ENCODE measurements at places on chromosomes 16 and 17.

- no peak for DNase-seq
These were observed 34.5 kb upstream of the CLEC3A start for GRCh38 chr16:77987810-77988209.

DNA sequence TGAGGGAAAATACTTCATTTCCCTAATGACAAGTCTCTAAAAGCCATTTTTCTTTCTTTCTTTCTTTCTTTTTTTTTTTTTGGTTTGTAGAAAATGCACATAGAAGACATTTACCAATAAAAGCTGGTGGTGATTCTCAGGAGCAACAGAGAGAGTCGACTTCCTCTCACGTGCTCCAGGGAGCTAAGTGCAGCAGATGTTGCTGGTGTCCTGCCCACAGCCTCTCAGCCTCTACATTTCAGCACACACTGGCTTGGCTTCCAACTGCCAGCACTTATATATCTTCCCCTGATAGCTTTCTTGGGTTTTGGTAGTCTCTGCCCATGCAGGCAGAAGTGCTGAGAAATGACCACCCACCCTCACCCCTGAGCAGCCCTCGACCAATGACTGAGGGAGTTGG, 58.4 kb upstream of the MARCHF10 start:
- DNase-seq, result no peak

GRCh38 chr17:6686026-6686425, 27.1 kb downstream of the SLC13A5 start:
- DNase-seq, result no peak

DNA sequence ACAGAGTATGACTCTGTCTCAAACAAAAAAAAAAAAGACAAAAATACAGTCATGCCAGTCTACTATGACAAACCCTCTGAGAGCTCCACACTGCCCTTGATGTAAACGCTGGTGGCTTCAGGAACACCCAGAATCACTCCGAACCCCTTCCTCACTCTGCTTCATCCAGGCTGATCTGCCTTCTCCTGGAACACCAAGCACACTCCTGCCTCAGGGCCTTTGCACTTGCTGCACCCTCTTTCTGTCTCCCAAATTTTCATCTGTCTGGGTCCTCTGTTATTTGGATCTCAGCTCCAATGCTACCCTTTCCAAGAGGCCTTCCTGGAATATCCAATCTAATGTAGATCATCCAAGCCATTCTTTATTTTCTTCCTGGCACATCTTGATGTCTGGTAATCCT, 7.9 kb upstream of the SLC39A11 start:
- no peak for DNase-seq

- DNase-seq, result no peak
These were observed 23.8 kb downstream of the KDM8 start for GRCh38 chr16:27226976-27227705.

GRCh38 chr16:86338403-86339115, 171.8 kb upstream of the FOXF1 start:
- DNase-seq, result no peak

GRCh38 chr16:57991551-57992059, 8.9 kb downstream of the ZNF319 start:
- no peak for DNase-seq

- DNase-seq, result no peak
These were observed 22.8 kb downstream of the CRISPLD2 start for GRCh38 chr16:84842516-84843148.

DNA sequence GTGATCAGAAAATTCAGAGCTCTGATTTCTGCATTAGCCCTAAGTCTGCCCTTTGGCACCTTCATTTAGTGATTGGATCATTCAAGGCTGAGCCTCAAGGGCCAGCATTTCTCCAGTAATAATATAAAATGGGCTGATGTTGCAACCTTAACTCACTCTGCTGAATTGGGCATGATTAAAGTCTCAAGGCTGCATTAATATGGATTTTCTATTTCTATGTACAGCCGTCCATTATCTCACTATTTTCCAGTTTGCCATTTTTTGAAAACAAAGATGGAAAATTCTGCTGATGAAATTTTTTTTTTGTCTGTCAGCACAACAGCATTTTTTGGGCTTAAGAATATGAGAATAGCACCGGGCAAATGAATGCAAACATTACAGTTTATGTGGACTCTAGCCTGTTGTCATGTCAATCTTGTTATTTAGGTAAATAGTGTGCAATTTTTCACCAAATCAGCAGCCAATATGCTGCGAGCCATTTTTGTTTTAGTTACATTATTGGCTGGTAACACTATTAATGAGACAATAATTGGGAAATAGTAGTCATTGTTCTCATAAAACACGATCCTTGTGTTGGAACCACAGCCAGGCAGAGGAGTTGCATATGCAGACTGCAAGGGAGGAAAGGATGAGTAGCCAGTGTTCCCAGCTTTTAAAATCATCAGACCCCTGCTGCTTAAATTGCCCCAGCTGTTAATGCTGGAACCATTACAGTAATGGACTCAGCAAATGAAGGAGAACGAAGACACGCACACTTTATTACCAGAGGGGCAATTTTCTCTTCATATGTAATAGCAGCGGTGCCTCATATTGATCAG, 10.5 kb downstream of the FTO start:
- DNase-seq, result no peak

GRCh38 chr16:70342016-70342415, 4.7 kb upstream of the DDX19A start:
- no peak for DNase-seq

- no peak for DNase-seq
These were observed 4.4 kb downstream of the KDM6B start for GRCh38 chr17:7838090-7839075.

DNA sequence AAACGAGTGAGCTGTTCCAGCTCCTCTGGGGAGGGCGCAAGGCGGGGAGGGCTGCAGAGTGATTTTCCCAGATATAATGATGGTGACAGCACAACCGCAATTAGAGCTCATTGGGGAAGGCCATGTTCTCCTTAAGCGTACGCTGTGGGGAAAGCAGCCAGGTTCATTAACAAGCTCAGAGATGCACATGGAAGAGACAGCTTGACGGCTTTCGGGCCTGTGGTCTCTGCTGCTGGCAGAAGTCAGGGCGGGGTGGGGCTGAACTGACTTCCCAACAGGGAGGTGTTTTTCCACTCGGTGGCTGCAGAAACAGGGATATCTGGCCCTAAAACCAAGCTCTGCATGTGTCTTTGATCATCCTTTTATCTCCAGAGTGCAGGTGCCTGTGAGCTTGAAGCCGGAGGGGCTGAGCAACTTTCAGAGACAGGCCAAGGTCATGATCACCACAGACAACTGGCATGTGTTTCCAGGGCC, 24.0 kb upstream of the CACNG1 start:
- DNase-seq, result no peak

GRCh38 chr16:20743591-20743990, 2.0 kb upstream of the THUMPD1 start:
- no peak for DNase-seq

- DNase-seq, result no peak
These were observed 8.7 kb downstream of the ATXN1L start for GRCh38 chr16:71854369-71854948.

- no peak for DNase-seq
These were observed 1.8 kb downstream of the RUNDC3A start for GRCh38 chr17:44310188-44310587.

- no peak for DNase-seq
These were observed 24.6 kb upstream of the KCNJ12 start for GRCh38 chr17:21351366-21352065.

GRCh38 chr17:34579979-34580684, 750 bp downstream of the TMEM132E start:
- no peak for DNase-seq

DNA sequence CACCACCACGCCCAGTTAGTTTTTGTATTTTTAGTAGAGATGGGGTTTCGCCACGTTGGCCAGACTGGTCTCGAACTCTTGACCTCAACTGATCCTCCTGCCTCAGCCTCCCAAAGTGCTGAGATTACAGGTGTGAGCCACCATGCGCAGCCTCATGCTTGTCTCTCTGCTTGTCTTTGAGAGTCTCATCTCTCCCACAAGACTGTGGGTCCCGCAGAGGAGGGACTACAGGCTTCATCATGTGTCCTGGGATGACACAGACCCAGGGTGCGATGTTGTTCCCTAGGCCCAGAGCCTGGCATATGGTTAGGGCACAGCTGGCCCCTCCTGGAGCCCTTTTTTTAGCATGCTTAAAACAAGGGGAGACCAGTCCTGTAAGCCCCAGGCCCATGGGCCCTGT, 101.9 kb downstream of the NDE1 start:
- no peak for DNase-seq

DNA sequence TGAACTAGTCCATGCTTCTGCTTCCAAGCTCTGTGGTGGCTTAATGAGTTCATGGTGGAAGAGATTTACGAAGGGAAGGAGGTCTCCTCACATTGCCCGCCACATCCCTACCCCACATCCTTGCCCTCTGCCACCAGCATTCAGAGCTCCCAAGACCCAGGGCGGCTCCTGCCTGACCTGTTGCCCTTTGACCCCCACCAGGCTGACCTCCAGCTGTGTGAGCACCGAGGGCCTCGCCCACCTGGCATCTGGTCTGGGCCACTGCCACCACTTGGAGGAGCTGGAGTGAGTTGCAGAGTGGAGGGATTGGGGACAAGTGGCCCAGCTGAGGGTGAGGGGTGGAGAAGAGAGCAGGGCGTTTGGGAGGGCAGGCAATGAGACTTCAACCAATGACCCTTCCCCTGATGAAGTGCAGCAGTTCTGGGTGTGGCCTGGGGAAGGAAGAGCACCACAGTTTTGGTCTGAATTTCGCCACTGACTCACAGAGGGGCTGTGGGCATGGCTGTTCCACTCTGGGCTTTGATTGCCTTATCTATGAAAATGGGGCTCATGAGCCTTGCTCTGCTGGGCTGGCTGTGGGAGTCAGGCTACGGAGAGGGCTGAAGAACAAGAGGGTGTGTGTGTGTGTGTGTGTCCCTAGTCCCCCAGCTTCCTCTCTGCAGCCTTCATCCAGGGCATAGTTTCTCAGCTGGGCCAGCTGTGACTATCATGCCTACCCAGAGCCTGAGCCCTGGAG, 22.6 kb upstream of the CPNE2 start:
- DNase-seq, result no peak

GRCh38 chr17:63821804-63822203, 5.4 kb upstream of the PSMC5 start:
- DNase-seq, result no peak

GRCh38 chr17:2403044-2403443, 2.2 kb upstream of the MNT start:
- no peak for DNase-seq

GRCh38 chr17:54177606-54178308, 355.0 kb downstream of the KIF2B start:
- no peak for DNase-seq

DNA sequence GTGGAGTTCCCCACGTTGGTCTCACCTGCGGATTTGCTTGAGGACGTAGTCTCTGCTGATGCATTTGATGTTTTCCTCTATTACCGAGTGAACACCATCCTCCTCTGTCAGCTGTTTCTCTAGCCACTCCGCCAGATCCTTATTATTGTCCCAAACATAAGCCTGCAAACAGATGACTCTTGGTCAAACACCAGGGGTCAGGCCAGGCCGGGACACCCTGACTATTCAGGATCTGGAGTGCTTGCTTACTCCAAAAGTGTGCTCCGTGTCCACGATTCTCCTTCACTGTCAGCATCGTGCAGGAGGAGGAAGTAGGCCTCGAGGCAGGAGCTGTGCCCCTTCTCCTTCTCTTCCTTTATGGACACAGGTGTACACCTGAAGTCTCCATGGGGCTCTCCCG, 140.2 kb downstream of the AATF start:
- DNase-seq, result no peak

- no peak for DNase-seq
These were observed 15.7 kb upstream of the MC1R start for GRCh38 chr16:89902980-89903379.

DNA sequence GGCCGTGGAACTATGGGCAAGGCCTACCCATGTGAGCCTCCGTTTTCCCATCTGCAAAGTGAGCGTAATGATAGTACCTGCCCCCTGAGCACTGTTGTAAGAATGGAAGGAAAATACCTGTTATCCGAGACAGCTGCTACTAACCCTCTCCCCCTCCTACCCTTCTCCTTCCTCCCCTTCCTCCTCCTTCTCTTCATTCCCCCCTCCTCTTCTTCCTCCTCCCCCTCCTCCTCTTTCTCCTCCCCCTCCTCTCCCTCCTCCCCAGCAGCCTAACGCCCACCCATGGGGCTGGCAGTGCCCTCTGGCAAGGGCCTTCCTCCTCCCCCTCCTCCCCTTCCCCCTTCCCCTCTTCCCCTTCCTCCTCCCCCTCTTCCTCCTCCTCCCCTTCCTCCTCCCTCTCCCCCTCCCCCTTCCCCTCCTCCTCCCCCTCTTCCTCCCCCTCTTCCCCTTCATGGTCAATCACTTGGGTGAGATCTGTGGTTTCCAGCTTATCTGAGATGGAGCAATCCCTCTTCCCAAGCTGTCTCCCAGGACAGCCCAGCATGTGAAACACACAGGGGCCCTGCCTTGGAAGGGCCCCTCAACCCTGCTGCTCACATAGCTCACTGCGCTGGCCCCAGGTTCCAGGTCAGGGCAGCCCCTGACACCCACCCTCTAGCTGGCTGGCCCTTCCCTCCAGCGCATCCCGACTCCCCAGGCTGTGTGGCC, 6.4 kb downstream of the ZFPM1 start:
- no peak for DNase-seq

GRCh38 chr16:4375717-4376116, 4.1 kb downstream of the VASN start:
- no peak for DNase-seq

DNA sequence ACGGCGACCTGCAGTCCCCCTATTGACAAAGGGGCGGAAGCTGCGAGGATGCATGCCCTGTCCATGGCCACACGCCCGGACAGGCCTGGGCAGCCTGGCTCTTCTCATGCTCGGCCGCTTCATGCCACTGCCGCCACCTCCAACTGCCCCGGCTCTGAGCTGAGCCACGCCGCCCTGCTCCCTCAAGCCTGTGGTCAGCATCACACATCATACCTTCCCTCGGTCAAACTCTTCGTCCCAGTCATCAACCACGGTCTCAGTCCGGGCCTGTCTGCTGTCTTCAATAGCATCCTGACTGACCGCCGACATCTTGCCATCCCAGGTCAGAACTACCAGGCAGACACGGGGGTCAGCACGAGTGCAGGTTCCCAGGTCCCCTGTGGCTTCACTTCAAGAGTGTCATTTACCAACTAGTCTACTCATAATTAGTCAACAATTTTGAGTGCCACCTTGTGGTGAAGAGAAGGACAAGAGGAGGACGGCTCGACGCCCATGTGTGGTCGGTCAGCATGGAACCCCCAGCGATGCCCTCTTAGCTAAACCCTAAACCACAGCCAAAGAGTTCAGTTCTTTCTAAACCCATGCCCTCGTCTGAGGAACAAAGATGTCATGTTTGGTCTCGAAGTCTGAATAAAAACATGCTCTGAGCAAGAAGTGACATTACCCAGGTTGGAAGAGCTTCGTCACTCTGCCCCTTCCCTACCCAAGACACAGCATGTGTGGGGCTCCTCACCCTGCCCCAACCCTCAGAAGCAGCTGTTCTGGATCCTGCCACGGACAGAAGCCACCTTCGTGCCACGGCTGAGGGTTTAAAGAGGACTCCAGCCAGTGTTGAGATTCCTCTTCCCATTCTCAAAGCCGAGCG, 16.9 kb upstream of the CYTH1 start:
- no peak for DNase-seq

DNA sequence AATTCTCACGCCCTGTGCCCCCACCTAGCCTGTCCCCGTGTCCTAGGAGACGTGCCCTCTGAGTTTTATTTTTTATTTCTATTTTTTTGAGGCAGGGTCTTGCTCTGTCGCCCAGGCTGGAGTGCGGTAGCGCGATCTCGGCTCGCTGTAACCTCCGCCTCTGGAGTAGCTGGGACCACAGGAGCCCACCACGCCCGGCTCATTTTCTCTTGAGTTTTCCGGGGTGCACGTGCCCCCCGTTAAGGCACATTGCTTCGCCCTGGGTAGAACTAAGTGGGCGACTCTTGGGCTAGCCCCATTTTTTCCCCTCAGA, 655 bp upstream of the KLHDC4 start:
- DNase-seq, result no peak
